Stimulated activated CD8-positive, alpha-beta memory T cell treated with anti-CD3 and anti-CD28 coated beads, Interleukin-7, amount 100 ng/mL, for 4 hours (primary cell): ENCODE measurements at places on chromosomes 5 and 9.

DNA sequence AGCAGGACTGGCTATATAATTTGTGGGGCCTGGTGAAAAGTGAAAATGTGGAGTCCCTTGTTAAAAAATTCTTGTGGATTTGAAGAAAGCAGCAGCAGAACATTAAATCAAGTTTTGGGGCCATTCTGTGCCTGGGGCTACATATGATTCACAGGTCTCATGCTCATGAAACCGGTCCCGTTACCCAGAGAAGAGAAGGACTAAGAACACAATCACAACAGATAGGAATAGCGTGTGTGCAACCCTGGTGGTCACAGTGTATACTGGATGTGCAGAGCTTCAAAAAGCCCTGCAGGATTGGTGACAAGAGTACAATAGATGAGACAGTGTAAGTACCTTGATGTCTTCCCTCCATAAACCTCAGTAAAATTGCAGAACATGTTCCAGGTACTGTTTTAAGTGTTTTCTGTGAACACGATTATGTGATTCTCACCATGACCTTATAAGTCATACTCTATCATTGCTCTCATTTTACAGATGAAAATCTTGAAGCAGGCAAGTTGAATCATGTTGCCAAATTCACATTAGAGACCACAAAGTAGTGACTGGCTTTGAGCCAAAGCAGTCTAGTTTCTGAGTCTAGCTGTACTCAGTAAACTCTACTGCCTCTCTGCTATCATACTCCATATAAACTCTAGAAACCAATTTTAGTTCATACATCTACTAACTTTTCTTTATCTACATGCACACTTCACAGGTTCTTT is 636.5 kb downstream of the TAF11L14 start:
- no peak for DNase-seq

DNA sequence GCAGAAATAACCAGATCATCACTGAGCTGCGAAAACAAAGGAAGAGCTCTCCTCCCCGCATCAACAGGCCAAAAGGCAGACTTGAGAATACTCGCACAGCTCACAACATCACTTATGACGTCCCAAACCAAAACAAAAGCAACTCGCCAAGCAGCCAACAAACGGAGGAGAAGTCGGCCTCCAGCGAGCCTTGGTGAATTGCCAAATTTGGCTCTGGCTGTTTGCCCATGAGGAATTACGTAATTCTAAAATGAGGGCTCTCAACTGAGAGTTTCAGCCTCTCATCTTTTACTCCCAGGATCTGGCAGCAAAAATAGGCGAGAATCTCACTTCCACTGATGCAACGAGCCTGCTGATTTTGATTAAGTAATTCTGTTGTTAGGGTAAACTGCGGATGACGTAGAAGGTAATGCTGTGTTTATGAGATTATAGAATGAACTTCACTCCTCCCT is 51.7 kb upstream of the SEMA6A start:
- DNase-seq, result no peak

DNA sequence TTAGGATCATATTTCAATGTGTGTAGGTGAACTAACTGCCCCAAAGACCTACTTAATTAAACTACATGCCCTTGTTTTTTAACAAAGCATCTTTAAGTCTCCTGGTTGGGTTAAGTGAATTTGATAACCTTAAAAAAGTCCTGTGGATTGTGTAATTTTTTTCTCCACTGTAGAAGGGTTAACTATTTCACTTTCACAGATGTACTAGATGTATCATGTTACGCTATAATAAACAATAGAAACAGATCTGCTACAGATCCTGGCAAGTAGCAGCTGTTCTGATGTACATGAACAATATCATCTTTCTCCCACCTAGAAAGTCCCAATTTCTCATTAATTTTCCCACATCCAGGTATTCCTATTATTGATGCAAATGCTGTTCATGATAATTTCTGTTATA is 18.9 kb downstream of the KIF24 start:
- DNase-seq, result no peak

GRCh38 chr5:148796936-148797335 is 29.5 kb upstream of the ADRB2 start:
- DNase-seq, result no peak

- no peak for DNase-seq
These were observed 4.6 kb downstream of the SEPTIN8 start for GRCh38 chr5:132772291-132773070.

- DNase-seq, result no peak
These were observed 83.0 kb upstream of the IFNK start for GRCh38 chr9:27440888-27441740.
